Thoracic aorta (tissue), 2 donors: ENCODE measurements at places on chromosomes 5 and 9. TPM values are rescaled to one million over a fixed set of nuclear protein-coding genes. Genes with fewer than 3 reads are reported as not detected.

The ANXA2R gene
- 5.3 TPM for total RNA-seq

The SERF1A gene
- 10.0 TPM for total RNA-seq

The KCNIP1 gene
- total RNA-seq: not detected

The UBAC1 gene
- total RNA-seq: 37.9 TPM

The ANKRD18A gene
- not detected for total RNA-seq

The C5orf34 gene
- total RNA-seq: 0.85 TPM

The SLC6A18 gene
- total RNA-seq: not detected
